ENCODE measurements at places on chromosomes 3 and 15.

- DNase-seq: no peak
Observed at GRCh38 chr3:23761440-23761896, 44.3 kb upstream of the UBE2E1 start.

DNA sequence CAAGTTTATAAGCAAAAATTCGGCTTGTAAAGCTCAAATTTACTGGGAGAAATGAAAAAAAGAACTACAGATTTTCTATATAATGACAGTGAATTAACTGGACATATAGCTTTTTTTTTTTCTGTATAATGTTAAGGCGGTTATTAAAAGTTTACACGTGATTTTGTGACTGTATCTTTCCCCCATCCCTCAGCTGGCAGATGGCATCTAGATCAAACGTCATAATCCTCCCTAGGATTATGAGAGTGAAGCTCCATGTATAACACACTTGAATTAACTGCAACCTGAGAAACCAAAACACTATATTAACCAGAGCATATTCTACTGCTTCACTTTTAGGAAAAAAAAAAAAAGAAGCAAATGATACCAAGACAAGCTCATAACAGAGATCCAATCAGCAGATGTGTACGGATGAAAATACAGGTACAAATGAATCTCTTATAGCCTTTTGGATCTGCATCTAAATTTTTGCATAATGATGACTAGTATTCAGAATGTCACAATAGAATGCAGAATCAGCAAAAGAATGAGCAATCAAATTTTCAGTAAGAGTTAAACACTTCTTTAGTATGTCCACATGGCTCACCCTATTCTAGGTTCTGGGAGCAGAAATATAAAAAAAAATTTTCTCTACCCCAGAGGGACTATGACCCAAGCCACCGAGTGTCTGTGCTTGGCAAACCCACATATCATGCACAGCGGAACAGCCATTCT is 12.4 kb downstream of the MOBP start:
- DNase-seq: no peak

- DNase-seq: no peak
Observed at GRCh38 chr3:47577583-47578118, 1.0 kb downstream of the CSPG5 start.

DNA sequence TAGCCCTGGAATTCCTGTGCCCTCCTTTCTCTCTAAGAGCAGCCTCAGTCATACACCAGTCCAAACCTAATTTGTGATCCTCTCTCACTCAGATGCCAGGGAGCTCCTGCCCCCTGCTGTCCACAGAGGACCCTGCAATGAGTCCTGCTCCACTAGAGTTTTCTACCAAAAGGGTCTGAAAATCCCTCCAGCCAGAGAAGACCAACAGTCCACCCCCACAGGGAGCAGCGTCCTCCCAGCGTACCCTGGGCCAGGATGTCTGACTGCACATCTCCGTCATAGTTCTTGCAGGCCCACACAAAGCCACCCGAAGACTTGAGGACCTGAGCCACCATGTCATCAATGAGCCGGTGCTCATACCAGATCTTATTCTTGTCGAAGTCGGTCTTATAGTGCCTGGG is 15.4 kb downstream of the IDH2 start:
- no peak for DNase-seq

GRCh38 chr15:86278586-86278985 is 198.9 kb downstream of the AGBL1 start:
- no peak for DNase-seq

GRCh38 chr3:70358978-70359580 is 46.6 kb upstream of the MDFIC2 start:
- no peak for DNase-seq

DNA sequence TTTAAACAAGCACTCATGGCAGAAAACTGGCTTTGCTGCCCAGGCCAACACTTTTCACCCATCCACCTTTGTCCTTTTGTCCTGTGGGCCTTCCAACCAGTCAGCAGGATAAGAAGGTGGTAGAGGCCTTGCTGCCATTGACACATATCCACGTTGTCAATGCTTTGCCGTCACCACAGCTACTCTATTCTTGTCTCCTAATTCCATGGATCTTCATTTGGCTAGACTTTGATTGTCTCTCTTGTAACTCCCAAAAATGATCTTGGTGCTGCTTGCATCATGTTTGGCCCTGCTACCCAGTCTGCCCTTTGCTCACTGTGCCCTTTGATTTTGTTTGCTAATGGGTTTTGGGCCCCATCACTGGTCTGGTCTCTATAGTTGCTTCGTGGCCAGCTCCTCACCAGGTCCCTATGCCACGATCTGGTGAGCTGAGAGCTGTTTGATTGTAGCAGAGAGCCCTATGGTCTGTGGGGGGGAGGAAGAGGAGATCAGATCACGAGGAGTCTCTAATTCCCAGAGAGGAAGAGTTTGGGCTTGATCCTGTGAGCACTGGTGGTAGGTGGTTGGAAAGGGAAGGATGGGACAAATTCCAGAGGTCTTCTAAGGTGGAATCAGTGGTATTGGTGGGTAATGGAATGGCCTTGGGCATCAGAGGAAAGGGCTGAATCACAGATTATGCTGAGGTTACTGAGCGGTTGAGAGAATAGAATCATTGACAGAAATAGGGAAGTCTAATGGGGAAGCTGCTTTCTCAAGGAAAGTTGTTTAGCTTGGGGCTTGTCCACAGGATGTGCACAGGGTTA is 40.3 kb downstream of the ABHD2 start:
- no peak for DNase-seq

- DNase-seq: no peak
Observed at GRCh38 chr15:78768096-78768495, 43.2 kb downstream of the ADAMTS7 start.

GRCh38 chr3:123638936-123639689 is 54.3 kb upstream of the HACD2 start:
- no peak for DNase-seq

DNA sequence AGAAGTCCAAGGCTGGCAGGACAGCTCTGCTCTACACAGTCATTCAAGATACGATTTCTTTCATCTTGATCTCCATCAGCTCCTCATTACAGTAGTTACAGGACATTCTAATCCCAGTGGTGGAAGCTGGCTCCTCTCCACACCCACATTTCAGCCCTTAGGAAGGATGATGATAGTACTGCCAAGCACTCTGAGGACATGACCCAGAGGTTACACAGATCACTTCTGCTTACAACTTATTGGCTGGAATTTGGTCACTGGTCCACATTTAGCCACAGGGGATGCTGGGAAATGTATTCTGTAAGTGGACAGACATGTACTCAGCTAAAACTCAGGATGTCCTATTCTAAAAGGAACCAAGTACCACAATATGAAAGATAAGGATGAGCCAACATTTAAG is 77.1 kb downstream of the IQCH start:
- DNase-seq: no peak

DNA sequence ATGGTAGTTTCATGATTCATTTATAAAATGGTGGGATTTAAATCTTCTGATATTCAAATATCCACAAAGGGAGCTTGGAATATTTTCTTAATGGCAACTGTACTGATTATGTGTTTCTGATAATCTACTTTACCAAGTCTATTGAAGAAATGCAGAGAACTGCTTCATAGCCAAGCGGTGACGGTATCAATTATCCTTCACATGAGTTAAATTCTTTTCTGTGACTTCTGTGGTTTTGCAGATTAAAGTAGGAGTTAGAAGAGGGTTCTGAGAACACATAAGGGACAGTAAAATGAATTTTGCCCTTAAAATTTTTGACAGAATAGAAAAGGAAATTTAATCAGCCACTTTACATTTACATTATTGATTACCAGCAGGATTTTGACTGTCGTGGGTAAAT is 563.2 kb downstream of the GBE1 start:
- DNase-seq: no peak

DNA sequence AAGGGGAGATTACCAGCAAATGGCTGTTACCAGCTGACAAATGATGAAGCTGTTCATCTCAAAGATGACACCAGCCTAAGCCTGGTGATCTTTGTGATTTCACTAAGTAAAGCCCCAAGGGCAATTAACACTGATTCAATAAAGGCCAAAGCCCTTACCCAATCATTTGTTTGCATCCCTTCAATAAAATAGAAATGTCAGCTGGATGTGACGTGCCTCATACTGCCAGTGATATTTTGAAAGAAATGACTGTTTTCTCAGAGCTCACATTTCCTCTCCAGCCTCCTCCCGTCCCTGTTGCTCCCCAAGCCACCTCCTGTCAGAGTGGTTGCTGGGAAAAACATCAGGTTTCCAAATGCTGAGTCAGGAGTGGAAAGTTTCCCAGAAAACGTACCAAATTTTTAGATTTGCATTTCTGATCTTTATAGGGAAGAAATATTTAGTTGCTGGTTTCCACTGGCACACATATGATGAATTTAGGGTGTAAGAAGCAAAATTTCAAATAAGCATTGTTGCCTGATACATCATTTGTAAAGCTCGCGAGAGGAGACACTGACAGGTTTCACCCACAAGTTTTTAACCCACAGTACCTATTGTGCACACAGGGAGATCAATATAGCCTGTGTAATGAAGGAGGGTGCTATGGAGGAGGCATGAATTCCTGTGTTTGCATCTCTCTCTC is 21.0 kb downstream of the C2CD4A start:
- DNase-seq: no peak

DNA sequence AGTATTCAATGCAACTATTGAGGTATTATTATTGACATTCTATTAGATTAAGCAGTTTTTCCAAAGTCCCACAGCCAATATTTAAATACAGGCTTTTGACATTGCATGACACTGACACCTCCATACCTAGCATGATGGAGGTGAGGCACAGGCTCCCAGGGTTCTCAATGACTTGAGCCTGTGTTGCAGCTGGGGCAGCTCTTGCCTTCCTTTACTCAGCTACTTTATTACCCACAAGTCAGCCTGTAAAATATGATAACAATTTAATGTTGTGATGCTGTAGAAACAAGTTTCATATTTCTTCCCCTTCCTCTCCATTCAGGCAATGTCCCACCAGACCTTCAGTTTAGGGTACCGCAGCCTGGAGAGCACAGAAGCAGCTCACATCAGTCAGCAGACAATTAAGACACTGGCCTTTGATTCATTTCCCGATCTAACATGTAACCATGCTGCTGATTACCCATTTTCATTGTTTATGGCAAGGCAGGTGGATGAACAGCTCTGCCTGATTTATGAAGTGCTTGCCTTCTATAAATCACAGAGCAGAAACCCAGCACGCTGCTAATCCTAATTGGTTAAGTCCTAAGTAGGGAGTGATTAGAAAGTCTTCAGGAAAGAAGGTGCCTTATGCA is 826.1 kb downstream of the AGBL1 start:
- DNase-seq: no peak

- DNase-seq: no peak
Observed at GRCh38 chr3:58209933-58210332, 839 bp downstream of the DNASE1L3 start.

DNA sequence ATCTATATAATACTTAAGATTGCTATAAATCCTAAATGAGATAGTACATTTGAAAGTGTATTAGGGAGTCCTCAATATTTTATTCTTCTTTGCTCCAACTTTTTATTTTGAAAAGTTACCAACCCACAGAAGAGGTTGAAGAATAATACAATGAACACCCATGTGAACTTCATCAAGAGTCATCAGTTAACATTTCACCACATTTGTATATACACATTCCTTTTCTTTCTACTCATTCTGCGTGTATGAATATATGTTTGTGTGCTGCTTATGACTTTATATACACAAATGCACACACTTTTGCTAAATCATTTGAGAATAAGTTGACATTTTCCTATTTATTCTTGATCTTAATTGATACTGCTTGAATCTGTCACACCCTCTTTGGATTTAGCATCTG is 193.3 kb upstream of the CGNL1 start:
- DNase-seq: no peak

- DNase-seq: no peak
Observed at GRCh38 chr3:124298951-124299350, 307.0 kb upstream of the ROPN1 start.

- DNase-seq: no peak
Observed at GRCh38 chr15:82301296-82302016, 38.8 kb downstream of the SAXO2 start.

All from NCI-H1930 (cell line).